Stimulated activated CD8-positive, alpha-beta memory T cell treated with anti-CD3 and anti-CD28 coated beads, Interleukin-7, amount 100 ng/mL, for 48 hours (primary cell): ENCODE measurements at places on chromosomes 6 and 20.

DNA sequence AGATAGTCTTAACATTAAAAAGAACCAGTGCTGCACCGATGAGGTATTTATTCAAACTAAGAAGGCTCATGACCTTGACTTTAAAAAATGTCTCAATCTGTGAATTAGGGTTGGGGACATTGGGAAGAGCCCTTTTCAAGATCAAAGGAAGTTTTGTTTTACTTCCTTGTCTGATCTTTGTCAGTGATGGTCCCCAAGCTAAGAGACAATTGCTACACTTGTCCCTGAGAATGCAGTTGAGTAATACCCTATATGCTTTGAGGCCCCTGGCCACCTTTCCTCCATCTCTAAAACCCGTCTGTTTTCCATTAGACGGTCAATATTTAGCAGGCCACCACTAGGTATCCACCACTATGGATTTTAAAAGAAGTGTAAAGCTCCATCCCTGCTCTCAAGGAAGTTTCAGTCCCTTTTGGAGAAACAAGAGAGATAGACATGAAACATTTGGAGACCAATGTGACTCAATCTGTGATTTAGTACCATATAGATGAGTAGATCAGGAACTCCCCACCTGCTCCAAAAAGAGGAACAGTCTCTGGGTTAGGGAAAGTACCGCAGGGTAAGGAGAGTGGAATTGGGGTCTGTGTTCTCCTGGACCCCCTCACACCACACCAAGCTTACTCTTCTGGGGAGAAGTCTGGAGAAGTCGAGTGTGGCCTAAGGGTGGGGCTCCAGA, 99.1 kb upstream of the ISM1 start:
- DNase-seq: no peak

DNA sequence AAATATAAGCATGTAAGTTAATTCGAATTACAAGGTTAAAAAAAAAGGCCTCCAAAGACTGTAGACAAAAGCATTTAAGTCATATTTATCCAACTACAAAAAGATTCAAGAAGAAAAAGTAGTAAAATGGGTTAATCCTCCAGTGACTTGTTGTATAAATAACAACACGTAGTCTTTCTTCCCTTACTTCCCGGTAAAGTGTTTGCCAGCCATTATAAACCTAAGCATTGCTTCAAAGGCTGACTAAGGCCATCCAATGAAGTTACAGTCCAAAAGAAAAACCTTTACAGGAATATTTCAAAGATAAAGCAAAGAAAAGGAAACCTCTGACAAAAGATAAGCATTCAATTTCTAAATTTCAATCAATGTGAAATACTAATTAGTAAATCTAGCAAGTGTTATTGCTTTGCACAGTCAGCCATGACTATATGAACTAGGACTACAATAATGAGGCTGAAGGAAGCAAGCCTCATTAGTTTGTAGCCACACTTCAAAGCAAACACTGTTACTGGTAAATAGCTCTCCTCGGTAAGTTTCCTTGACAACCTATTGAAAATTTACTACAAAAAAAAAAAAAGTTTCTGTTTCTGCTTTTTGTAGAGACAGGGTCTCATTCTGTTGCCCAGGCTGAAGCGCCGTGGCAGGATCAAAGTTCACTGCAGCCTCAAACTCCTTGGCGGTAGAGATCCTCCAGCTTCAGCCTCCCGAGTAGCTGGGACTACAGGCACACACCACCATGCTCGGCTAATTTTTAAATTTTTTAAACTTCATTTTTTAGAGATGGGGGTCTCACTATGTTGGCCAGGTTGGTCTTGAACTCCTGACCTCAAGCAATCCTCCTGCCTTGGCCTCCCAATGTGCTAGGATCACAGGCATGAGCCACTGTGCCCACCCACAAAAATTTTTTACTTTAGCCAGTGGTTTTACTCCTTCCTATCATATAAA, 46.0 kb downstream of the NUDT3 start:
- DNase-seq: no peak

DNA sequence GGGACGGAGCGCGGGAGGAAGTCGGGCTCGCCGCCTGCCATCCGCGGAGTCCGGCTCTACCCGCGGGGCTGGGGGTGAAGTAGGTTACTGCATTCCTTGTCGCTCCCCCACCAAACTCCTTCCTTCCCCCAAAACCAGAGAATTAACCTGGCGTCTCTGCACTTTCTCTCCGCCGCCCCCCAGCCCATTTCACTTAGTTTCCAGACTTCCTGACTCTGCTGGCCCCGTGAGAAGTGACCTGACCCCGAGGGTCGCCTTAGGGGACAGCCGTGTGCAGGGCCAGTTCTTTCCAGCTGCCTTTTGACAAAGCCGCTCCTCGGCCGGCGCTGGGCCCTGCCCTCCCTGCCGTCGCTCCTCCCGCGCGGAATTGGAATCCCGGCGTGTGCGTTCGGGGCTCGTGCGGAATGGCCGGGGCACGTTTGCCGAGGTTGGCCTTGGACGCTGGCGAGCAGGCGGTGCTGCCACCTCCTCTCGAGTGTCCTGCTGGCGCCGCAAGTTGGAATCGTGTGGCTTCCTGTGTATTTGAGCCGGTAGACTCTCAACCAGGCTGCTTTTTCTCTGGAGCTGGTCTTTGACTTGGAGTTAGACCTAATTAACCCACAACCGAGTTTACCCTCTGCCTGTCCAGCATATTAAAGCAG, 650 bp downstream of the DCBLD1 start:
- no peak for DNase-seq

- DNase-seq: no peak
Observed at GRCh38 chr6:152001408-152001807, 193.9 kb downstream of the ESR1 start.

- no peak for DNase-seq
Observed at GRCh38 chr6:53199156-53199555, 50.5 kb upstream of the GCM1 start.

DNA sequence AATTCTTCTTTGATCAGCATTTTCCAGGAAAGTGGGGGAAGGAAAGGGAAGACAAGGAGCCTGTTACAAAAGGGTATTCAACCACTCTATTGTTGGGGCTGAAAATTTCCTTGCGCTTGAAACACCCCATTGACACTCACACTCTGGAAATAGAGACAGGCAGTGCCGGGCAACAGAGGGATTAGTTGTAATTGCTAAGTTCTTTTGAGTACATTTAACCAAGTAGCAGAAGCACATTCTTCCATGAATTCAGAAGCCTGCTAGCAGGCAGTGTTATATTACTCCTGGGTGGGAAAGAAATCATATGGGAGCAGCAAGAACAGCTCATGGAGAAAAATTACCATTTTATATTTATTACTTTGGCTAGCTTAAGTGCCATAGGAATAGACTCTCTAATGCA, 745.5 kb downstream of the C6orf118 start:
- DNase-seq: no peak

GRCh38 chr6:156620331-156620730, 156.8 kb upstream of the ARID1B start:
- no peak for DNase-seq

GRCh38 chr6:152018876-152019275, 211.4 kb downstream of the ESR1 start:
- no peak for DNase-seq

GRCh38 chr20:8427419-8428040, 295.5 kb downstream of the PLCB1 start:
- no peak for DNase-seq
